Left colon (tissue), 2 donors: ENCODE measurements at places on chromosomes 2 and 18. TPM values are rescaled to one million over a fixed set of nuclear protein-coding genes. Genes with fewer than 3 reads are reported as not detected.

LHCGR gene
- not detected for total RNA-seq

UGT1A4 gene
- total RNA-seq, result 2.2 TPM

TTC32 gene
- 9.8 TPM for total RNA-seq

SPATA3 gene
- total RNA-seq, result not detected

DNAJC5G gene
- not detected for total RNA-seq

MDH1B gene
- 0.20 TPM for total RNA-seq

GNLY gene
- 1.4 TPM for total RNA-seq

AFF3 gene
- total RNA-seq, result 10.6 TPM

TMEM178A gene
- 1.6 TPM for total RNA-seq

AQP12A gene
- 0.92 TPM for total RNA-seq

NDC80 gene
- total RNA-seq, result 5.8 TPM

G6PC2 gene
- 0.31 TPM for total RNA-seq

COLEC12 gene
- total RNA-seq, result 2.7 TPM

ALK gene
- 0.25 TPM for total RNA-seq

CXCR1 gene
- total RNA-seq, result 0.11 TPM

MYL12B gene
- 563 TPM for total RNA-seq
